Mammary epithelial cell (primary cell): ENCODE measurements at places on chromosomes 11 and 22. TPM values are rescaled to one million over a fixed set of nuclear protein-coding genes. Genes with fewer than 3 reads are reported as not detected.

DNA sequence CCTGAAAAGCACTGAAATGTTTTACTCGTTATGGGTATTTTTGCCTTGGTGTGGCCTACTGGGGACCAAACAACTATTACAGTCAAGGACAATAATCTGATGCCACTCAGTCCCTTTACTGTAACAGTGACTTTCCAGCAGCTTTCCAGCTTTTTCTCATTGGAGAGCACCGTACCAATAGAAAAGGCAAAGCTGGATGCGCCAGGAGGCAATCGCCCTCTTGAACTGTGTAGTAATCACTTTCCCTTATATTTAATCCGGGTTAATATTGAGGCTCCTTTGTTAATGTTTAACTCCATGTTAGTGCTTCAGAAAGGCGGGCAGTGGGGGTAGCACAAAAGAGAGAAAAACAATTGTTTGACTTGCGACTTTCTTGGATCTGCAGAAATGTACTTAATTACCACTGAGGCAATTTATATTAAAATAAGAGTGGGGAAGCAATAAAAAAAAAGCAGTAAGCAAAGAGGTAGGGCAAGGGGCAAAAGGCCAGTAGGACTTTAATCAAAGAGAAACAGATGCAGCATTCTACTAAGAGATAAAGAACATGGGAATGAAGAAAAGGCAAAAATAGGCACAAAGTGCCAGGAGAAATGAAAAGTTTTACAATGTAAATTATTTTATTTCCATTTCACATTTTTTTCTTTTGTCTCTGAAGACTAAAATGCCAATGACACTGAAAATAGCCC is 81.6 kb downstream of the LRRC4C start:
- DNase-seq: no peak

DNA sequence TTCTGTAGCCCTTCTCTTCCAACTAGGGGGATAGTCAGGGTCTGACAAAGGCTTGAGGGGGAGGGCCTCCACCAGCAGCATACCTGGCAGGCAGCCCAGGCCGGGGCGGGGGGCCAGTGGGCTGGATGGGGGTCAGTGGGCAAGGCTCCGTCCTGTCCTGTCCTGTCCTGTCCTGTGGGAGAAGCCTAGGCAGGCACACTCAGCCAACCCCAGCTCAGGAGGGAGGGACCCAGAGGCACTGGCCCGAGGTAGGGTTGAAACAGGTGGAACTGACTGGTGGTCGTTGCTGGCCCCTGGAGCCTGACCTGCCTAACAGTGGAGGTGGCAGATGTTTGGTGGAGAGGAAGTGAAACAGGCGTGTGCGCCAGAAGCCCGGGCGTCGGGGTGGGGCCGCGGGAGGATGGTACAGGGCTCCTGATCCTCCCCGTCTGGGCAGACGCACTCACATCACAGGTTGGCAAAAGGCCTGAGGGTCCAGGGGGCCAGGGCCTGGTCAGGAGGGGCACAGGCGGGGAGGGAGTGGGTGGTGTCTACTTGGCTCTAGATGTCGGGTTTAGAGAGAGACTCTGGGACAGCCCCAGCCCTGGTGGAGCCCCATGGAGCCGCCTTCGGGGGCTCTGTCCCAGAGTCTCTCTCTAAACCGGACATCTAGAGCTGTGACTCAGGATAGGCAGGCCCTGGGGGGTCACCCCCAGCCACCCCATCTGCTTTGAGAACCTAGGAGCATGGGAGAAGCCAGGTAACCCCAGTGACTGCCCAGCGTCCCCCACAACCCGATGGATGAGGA is 32.5 kb upstream of the GRAMD4 start:
- DNase-seq: no peak

GRCh38 chr22:22341736-22342135 is 97.2 kb downstream of the VPREB1 start:
- no peak for DNase-seq

DNA sequence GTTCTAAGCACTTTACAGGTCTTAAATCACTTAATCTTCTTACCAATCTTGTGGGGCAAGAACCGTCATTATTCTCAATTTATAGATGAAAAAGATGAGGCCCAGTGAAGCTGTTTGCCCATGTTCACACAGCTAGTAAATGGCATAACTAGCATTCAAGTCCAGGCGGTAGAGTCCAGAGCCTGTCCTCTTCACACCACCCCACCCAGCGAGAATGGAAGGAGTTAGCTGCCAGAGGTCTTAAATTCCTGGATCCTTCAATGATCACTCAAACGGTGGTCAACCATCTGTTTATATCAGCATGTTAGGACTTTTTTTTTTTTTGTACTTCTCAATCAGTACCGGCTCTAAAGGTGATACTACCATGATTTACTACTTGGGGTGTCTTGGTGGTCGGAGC is 43.3 kb downstream of the PARVA start:
- DNase-seq: no peak

DNA sequence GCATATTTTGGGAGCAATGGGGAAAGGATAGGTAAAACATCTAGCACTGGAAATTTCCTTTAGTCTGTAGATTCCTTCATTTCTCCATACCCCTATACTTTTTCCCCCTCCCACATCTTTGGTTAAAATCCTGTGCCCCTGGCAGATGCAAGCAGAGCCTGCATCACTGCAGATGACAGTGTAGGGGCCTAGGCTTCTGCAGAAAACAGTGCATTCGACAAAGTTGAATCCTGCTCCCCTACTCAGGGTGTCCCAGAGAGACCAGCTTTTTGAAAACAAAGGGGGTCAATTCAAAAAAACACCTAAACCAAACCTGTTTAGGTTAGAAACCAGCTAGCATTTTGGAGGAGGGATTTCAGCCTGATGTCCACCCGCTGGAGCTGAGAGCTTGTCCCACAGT is 43.8 kb upstream of the BLID start:
- no peak for DNase-seq

DNA sequence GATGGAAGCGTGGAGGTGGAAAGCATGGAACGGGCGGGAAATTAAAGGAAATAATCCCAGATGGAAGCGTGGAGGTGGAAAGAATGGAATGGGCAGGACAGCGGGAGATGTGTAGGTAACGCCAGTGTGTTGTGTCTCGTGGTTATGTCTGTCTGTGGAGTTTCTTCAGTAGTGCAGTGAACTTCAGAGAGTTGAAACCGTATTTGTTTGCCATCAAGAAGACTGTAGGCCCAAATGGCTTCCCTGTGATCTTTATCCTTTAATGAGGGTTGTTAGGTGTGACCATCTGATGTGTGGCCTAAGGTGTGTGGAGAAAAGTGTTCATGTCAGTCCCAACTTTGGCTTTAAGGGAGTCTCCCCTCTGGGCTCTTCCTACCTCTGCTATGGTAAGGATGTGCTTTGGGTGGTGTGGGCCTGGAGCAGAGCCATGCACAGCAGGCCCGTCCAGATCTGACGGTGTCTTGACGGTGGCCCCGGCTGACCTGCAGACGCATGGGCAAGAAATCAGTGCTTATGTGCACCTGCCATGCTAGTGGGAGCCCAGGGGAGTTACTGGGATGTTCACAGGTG is 39.6 kb downstream of the AP2A2 start:
- no peak for DNase-seq

GRCh38 chr22:36010090-36010489 is 18.5 kb downstream of the RBFOX2 start:
- no peak for DNase-seq

- no peak for DNase-seq
These were observed 130.5 kb downstream of the ARHGAP42 start for GRCh38 chr11:100817620-100818019.

Gene CYTH4
- 1.1 TPM in 1 of 2 replicates, not detected in the other for total RNA-seq

Gene C22orf23
- not detected in 2 replicates for total RNA-seq

Gene MUC2
- total RNA-seq: not detected

Gene GGTLC3
- total RNA-seq: not detected in 2 replicates

Gene POTEH
- not detected in 2 replicates for total RNA-seq
